SK-MEL-5 (cell line): ENCODE measurements at places on chromosomes 12 and 14. TPM values are rescaled to one million over a fixed set of nuclear protein-coding genes. Genes with fewer than 3 reads are reported as not detected.

PAX9 gene
- 1.9 and 2.1 TPM in 2 replicates for total RNA-seq

NFE2 gene
- 0.32 TPM in 1 of 2 replicates, not detected in the other for total RNA-seq

AKAP3 gene
- 0.75 and 0.79 TPM in 2 replicates for total RNA-seq

RASSF9 gene
- 0.11 and 0.16 TPM in 2 replicates for total RNA-seq

PLEK2 gene
- 0.55 and 0.69 TPM in 2 replicates for total RNA-seq

DNA sequence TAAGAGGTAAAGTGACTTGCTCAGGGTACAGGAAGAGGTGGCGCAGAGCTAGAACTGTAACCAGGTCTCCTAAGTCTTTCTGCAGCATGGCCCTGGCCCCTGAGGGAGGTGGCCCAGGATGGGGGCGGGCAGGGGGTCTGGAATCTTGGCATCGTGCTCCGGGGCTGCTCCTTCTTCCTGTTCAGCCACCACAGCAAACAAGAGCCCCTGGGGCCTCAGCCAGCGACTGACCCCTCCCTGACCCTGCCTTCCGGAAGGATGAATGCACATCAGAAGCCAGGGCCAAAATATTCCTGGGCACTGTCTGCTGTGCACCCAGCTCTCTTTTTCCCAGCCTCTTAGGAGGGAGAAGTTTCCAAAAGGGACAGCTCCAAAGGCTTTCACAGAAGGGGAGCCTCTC, 242.8 kb downstream of the DPF3 start:
- no peak for DNase-seq

DNA sequence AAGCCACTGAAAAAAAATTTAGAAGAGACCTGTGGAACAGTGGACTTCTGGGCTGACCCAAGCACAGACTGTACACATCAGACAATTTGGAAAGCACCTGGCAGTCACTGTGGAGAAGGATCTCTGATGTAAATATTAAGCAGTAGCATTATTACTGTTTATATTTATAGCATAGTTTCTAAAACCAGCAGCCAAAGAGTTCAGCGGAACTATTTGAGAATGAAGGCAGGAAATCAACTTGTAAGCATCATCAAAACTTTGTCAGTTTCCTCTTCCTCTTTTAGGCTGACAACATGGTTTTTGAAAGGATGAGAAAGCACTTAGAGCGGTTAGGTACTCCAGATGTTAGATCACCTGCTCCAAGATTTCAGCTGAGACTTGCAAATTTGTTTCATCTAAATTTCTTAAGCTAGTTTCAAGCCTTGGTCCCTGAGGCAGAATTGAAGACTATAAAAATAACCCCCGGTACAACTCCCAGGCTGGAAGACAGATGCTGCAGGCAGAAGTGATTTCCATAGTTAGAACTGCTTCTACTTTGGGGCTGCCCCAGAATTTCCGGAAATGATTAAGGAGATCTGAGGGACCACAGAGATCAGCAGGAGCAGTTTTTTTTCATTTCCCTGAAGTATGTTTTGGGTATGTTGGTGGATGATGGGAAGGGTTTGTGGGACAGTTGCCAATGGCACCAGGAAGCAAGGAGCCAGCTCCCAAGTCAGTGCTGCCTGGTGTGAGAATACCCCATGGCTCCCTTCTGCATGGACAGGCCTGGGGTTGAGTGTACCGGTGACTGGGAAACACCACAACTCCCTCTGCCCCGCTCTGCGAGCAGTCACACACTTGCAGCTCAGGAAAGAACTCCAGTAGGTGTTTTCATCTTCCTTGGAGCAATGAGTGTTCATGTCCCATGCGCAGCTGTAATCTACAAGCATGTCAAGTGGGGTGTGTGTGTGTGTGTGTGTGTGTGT, 354.5 kb downstream of the NUAK1 start:
- DNase-seq: no peak

DNA sequence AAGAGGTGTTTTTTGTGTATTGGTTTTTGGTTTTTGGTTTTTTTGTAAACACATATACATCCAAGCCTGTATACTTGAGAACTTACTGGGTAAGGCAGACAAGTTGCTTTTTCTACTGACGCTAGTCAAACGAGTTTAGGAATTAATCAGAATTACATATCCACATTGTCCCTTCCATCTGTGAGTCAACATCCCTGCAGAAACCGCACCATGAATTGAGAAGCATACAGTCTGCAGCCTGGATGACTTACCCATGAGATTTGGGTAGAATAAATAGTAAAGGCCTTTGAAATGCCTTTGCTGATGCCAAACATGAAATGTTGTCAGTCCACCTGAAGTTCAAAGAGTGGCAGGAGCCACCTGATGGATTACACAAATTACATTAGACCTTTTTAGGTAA, 21.4 kb upstream of the C12orf42 start:
- DNase-seq: no peak

DNA sequence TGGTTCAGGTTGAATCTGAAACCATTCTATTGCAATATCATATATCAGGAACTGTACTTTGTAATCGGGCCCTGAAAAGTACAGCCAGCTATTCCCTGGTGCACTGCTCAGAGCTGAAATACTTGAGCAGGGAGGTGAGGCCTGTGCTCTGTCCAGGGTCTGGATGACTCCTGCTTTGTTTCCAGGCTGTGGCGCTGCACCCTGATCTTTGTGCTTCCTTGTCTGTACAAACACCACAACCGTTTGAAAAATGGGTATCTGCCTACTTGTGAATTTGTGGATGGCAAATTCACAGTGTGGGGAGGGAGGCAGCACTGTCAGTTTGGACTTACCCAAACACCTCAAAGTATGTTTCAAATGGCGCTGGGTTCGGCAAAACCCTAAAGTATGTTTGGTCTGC, 155.4 kb upstream of the FAR2 start:
- DNase-seq: no peak

- DNase-seq: no peak
These were observed 40.2 kb upstream of the CCDC196 start for GRCh38 chr14:66445936-66446335.

GRCh38 chr12:26126340-26127284, 1.8 kb upstream of the BHLHE41 start:
- DNase-seq: peak; percentile 80
